ENCODE measurements at places on chromosomes 6 and 20. TPM values are rescaled to one million over a fixed set of nuclear protein-coding genes. Genes with fewer than 3 reads are reported as not detected.
A peak's percentile ranks its signal among the peaks of the same experiment; 100 is the strongest.

C20orf204 gene
- 0.52 TPM for total RNA-seq

PRICKLE4 gene
- total RNA-seq, result 4.4 TPM

PRR18 gene
- total RNA-seq, result not detected

RIPPLY2 gene
- total RNA-seq, result not detected

CEBPB gene
- 47.7 TPM for total RNA-seq

ZC2HC1B gene
- total RNA-seq, result not detected

GRCh38 chr20:58586565-58587093 is 64.5 kb upstream of the STX16 start:
- no peak for DNase-seq

GRCh38 chr6:43942011-43942442 is 172.0 kb downstream of the VEGFA start:
- no peak for DNase-seq

GRCh38 chr20:41265938-41266337 is 51.6 kb downstream of the ZHX3 start:
- no peak for DNase-seq

GRCh38 chr6:126957721-126958120 is 160.8 kb upstream of the RSPO3 start:
- DNase-seq, result no peak

DNA sequence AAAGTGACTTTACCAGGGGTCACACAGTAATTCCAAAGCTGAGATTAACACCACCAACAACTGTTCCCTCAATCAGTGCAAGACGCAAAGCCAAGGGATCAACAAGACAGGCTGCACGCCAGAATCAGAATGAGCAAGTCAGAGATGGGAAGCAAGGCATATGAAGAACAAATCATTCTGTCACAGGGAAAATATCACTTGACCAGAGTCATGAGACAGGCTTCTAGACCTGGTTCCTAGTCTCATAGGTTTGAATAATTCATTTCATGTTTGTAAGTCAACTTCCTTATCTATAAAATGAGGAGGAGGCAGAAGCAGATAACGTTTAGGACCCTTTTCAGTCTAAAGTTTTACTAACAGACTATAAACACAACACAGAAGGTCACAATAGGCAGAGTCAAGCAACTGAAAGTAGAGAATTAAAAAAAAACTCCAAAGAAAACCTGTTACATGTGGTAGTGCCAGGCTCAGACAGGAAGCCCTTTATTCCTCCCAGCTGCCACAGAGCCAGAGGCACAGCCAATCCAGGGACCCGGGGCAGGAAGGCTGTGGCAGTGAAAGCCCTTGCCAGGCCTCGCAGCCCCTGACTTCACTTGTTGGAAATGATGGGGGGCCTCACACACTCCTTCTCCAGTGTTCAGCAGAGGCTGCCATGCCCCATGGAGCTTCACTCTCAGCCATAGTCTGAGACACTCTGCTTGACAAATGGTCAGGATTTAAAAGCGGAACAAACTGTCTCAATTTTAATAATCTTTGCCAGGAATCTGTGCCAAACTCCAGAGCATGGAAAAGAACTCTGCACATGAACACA is 29.2 kb upstream of the DST start:
- DNase-seq, result peak; percentile 13

DNA sequence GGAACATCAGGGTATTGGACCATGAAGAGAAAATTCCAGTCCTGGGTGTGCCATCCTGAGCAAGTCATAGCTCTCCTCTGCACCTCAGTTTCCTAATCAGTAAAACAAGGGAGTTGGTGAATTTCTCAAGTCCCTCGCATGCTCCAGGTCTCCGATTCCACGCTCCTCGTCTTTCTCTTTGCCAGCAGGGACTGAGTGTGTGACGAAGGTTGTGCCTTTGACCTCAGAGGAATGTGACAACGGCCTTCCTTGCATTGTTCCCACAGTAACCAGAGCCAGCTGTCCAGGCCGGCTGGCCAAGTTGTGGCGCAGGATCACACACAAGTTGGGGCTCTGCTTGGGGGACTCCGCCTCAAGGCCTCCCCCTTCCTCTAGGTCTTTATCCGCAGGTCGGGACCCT is 217.3 kb downstream of the ATXN1 start:
- DNase-seq, result no peak

DNA sequence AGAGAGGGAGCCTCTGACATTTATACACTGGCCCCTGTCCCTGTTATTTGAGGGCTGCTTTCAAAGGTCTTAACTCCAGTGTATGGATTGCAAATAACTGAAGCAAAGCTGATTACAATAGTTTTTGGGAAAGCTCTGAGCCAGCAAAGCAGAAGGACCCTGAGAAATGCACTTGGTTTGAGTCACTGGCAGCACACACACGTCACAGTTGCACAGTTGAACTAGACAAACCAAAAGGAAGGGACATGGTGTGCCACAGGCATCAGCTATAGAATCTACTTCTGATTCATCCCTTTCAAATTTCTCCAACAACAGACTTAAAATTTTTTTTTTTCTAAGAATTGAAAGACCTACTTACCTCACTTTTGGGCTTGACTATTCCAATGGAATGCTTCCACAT is 56.4 kb downstream of the SNRNP48 start:
- DNase-seq, result no peak

- DNase-seq, result no peak
These were observed 54.3 kb upstream of the NFATC2 start for GRCh38 chr20:51596668-51597388.

DNA sequence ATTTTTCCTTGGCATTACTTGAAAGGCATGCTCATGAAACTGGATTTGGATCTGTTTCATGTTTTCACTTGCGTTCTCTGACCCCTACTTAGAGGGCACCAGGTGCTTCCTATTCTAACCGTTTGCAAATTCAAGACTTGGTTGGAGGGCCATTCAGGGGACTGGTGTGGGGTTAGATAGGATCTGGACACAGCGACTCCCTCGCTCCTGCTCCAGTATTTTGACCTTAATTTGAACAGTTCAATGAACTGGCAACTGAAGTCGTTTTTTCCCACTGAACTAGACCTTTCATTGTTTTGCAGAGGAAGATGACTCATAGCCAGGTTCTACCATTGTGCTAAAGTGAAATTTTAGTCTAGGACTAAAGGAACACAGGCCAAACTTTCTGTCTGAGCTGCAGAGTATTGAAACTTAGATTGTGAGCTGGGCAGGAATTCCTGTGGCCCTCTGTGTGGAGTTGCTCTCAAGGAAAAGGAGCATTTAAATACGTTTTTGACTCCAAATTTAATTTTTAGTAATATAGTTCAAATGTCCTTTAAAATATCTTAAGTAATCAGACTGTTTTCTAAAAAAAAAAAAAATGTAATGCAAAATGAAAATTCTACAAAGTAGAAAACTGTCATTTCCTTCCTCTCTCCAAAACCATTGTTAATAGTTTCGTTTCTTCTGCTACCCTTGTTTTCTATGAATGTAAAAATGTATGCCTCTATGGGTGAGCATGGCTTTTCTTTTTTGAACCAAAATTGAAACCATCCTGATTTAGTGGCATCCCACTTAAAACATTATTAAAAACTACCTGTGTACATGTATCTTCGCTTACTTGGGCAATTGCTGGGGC is 64.8 kb downstream of the UTRN start:
- DNase-seq, result no peak

DNA sequence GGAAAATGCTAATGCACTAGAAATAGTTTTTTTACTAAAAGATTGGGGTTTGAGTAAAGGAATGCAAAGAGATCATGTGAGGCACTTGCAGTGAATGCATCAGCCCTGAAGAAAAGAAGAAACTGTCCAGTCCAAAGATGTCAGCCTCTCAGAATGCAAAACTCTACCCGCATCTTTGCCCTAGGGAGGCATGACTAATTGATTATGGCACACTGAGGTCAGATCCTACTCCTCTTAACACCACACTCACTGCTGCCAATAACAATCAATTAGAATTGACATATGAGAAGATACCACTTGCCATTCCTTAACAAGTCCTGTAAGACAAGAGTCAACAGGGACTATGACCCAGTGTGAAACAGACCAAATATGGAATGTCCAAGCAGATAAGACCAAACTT is 262.3 kb upstream of the PLN start:
- DNase-seq, result no peak

DNA sequence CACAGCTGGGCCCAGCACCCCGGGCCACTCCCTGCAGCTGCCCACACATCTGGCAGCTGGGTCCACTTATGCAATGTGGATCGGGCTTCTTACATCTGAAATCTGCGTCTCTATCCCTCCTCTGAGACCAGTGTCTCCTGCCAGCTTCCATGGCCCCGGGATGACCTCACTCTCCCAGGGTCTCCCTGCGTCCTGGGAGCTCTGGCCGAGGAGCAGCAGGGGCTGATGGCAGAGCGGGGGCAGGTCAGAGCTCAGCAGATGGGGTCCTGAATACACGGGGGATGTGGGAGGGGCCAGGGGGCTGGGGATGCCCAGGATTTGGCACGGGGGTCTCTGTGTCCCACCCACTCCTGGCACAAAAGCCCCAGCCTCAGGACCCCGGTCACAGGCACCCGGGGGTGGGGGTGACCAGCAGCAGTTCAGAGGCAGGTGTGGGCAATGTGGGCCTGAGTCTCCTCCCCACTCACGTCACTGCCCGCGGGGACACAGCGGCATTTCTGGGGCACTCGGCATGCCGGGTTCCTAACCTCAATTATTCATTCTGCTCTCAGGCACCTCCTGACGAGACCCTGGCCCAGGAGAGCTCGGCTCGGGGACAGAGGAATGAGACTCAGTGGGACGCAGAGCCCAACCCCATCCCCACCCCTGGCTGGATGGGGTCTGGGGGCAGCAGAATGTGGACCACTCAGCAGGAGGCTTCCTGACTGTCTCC is 16.4 kb downstream of the CHRNA4 start:
- no peak for DNase-seq

GRCh38 chr20:52668626-52669025 is 303.5 kb upstream of the TSHZ2 start:
- DNase-seq, result no peak
